ENCODE measurements at places on chromosomes 7 and 10.

GRCh38 chr10:96789571-96790108 lies 42.5 kb upstream of the LCOR start:
- no peak for DNase-seq

GRCh38 chr7:129665013-129665401 lies 53.5 kb downstream of the NRF1 start:
- DNase-seq: no peak

GRCh38 chr10:125707541-125708468 lies 11.7 kb upstream of the EDRF1 start:
- DNase-seq: no peak

GRCh38 chr10:120948889-120949608 lies 97.9 kb downstream of the WDR11 start:
- peak; percentile 25 for DNase-seq

DNA sequence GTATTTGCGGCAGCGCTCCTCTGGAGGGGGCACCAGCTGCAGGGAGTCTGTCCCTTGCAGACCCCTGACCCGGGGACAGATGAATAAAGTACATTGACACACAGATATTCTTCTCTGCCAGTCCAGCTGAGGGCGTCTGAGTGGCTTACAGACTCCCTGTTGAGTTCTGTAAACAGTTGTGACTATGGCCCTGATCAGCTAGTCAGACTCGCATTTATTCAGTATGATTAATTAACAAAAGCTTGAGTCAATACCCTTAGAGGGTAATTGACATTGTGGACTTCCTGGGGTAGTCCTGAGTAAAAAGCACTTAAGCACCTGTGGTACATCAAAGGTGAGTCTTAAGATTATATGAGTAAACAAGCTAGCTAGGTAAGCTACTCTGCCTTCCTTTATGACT lies 21.0 kb downstream of the ANKRD30A start:
- no peak for DNase-seq

DNA sequence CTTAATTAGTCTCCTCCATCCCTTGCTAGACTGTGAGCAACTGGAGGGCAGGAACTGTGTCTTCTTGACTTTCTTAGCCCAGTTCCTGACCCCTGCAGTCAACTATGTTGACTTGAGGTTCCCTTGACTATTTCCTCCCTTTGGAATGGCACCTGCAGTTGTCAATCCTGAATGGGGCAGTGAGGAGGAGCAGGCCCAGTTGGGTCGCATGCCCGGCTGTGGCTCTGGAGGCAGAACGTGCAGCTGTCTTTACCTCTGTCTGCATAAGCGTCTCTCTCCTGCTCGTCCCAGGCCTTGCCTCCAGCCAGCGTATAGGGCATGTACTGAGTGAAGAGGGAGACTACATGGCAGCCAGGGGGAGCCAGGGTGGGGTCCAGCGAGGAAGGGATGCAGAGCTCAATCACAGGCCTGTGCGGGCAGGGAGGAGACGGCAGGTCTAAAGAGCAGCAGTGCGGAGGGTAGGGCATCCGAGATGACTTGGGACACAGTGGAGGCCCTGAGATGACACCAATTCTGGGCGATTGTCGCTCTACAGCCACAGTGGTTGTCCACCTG lies 26.8 kb downstream of the PYROXD2 start:
- DNase-seq: no peak

DNA sequence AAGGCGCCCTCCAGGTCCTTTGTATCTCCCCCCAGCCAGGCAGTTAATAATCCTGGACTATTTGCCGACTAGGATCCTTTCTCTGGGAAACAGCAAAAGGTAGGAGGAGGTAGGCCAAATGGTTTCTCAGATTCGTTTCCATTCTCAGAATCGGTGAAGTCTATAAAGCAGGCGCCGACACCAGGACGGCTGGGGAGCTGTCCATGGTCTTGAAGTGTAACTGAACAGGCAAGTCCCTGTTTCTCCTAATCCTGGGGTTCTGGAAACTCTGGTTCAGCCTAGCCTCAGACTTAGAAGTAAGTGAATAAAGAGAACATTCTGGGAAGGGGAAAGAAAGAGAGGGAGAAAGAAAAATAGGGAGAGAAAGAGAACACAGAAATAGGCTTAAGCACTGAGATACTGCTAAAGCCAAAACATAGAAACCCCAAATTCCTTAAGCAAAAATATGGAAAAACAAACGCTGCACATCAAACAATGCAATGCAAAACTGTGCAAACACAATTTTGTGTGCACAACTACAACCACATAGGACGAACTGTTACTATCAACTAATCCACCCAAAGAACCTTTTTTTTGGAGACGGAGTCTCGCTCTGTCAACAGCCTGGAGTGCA lies 11.1 kb upstream of the INA start:
- DNase-seq: no peak

GRCh38 chr7:50262916-50263690 lies 41.4 kb upstream of the IKZF1 start:
- DNase-seq: no peak

GRCh38 chr7:131546583-131547141 lies 9.8 kb downstream of the PODXL start:
- no peak for DNase-seq

DNA sequence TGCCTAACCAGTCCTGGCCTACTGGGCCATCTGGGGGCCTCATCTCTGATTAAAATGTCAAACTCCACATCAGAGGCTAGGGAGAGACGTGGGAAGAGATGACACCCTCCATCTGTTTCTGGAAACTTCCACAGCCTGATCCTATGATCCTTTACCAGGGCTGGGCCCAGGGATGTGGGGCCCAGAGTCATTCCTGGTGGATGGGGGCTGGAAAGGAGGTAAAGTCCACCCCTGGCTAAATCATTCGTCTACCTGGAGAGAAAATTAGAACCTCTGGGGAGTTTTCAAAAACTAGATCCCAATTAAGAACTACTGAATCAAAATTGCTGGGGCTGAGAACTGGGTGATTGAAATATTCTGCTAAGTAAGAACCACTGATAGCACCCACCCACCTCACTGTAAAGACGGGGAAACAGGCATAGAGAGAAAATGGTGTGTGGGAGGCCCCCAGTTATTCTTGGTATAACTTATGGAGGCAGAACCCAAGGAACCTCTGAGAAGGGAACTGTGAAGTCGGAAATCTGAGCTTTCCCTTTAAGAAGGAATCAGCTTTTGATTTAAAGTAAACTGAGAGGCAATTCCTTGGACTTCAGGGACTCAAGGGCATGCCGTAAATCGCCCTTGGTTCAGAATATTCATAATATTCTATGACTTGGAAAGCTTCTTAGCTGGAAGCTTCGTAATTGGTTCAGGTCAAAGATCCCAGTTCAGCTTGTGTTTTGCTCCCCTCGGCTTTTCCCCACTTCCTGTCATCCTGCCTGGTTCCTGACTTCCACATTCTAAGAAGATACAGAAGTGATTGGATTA lies 53.1 kb downstream of the PRKAG2 start:
- no peak for DNase-seq

Measured in activated T-helper 1 cell treated with anti-CD3 and anti-CD28 coated beads, Interleukin-2, amount 50 U/mL, for 16 hours (primary cell).